T1000 (cell line): ENCODE measurements at places on chromosomes 1 and 21.

- no peak for DNase-seq
These were observed 15.5 kb upstream of the SNX27 start for GRCh38 chr1:151596166-151596953.

DNA sequence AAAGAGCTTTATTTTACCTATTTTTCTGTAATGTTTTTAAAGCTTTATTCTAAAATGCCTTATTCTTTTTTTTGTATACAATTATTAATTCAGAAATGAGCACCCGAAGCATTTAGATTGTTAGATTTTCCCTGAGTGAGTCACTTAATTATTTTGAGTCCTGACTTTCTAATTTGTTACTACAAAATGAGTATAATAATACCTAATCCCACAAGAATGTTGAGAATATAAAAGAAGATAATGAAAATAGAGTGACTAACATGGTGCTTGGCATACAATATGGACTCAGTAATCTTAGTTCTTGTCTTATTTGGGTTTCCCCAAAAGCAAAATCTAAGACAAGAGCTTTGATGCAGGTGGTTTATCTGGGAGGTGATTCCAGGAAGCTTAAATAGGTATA lies 142.2 kb downstream of the LHX8 start:
- no peak for DNase-seq

GRCh38 chr1:198657550-198658064 lies 18.8 kb downstream of the PTPRC start:
- DNase-seq: peak; percentile 37

DNA sequence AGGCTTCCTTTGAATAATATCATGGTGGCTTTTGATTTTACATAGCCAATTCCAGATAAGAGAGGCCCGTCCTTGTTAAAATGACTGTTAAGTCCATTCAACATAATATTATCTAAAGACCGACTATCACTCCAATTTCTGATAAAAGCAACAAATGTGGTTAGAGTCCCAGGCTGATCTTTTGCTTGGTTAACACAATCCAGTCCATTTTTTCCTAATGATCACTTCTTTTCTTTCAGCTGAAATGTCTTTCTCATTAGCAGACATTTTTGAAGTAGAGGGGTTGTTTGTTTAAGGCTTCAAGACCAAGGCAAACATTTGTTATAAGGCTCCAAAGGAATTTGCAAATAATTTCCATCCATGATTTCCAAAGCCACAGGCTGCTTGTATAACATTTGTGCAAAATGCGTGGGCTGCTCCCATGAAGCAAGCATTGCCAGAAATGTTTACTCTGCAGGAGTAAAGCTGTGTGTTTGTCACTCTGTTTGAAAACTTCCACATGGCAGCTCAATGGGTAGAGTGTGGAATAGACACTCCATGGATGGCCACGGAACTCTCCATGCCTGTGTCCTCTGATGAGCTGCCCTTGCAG lies 111.5 kb downstream of the PSMG1 start:
- DNase-seq: no peak

- DNase-seq: no peak
These were observed 914 bp downstream of the ZNF326 start for GRCh38 chr1:89995598-89996449.

DNA sequence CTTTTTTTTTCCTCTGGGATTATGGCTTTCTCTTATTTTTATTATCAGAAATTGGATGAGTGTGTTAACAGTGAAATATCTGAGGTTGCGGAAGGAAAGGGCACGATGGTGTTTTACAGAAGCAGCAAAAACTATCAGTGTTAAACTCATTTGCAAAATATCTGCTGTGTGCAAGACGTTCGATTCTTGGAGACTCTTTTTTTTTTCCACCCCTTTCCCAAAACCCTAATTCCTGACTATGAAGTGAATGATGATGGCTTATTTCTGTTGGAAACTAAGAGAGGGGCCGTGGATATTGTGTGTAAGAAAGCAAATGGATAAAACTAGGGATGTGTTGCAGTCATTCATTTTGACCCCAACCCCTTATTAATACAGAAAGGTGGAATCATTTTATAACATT lies 677 bp downstream of the NCAM2 start:
- DNase-seq: no peak

GRCh38 chr1:169727307-169727706 lies 6.6 kb downstream of the SELE start:
- no peak for DNase-seq

GRCh38 chr1:198132060-198132781 lies 24.6 kb upstream of the NEK7 start:
- DNase-seq: no peak

GRCh38 chr1:173117761-173118160 lies 67.0 kb upstream of the TNFSF18 start:
- no peak for DNase-seq

DNA sequence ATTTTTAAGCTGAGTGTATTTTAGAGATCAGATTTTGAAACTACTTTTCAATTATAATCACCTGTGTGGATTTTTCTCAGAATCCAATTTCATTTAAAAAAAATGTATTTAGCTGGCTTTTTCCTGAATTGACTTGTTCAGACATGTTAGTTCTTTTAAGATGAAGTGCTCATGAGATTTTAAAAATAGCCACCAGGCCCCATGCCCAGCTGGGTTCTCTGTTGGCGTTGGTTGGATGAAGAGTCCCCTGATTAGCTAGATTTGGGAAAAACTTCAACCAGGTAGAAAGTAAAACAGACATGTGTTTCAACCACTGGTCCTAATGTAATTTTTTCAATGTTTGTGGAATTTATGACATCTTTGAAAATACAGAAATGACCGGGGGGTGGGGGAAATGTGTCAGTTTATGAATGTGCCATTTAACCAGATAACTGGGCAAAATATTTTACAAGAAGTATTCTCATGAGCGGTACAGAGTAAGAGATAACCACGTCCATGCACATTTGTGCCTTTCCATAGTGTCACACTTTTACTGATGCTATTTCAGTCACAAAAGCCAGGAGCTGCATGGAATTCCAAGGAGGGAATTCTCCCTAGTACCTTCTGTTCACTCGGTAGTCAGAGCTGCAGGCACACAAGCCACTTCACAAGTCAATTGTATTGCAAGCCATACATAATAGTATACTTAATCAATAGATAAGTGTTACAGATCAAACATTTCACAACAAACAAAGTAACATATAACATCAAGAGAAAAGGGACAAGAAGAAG lies 51.1 kb downstream of the KCNK1 start:
- DNase-seq: no peak

DNA sequence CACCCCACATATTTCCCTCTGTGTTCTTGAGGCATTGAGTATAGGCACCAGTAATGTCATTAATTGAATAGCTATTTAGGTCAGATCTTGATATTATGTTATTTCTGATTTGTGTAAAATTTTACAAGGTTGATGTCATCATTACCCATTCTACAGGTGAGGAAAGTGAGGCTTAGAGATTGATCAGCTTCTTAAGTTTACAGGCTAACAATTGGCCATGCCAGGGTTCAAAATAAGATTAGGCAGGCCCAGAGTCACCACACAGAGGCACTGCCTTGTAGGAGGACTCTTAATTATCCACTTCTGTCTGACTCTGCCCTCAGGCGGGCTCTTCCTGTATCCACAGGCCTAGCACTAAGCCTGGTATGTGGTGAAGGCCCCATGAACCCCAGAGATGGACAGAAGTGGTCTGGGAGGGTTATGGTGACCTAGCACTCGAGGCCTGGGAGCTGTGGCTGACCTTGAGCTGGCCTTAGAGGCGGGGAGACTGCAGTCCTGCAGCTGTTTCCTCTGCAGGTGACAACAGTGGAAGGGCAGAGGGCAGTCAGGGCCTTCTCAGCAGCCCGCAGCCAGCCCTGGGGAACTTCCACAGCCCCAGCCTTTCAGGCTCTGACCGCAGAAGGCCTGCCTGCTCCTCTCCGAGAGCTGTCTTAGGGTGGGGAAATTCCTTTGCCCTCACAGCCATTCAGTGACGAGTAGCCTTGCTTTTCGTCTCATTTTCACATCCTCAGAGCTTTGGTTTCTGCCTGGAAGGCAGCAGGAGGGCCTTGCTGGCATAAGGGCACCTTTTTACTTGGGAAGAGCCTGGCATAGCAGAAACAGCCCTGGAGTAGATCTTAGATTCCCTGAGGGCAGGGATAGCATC lies 12.2 kb downstream of the ZDHHC18 start:
- DNase-seq: no peak

GRCh38 chr1:36092798-36093185 lies 4.1 kb downstream of the ADPRS start:
- no peak for DNase-seq

- DNase-seq: no peak
These were observed 10.5 kb downstream of the WNT9A start for GRCh38 chr1:227937031-227937837.

DNA sequence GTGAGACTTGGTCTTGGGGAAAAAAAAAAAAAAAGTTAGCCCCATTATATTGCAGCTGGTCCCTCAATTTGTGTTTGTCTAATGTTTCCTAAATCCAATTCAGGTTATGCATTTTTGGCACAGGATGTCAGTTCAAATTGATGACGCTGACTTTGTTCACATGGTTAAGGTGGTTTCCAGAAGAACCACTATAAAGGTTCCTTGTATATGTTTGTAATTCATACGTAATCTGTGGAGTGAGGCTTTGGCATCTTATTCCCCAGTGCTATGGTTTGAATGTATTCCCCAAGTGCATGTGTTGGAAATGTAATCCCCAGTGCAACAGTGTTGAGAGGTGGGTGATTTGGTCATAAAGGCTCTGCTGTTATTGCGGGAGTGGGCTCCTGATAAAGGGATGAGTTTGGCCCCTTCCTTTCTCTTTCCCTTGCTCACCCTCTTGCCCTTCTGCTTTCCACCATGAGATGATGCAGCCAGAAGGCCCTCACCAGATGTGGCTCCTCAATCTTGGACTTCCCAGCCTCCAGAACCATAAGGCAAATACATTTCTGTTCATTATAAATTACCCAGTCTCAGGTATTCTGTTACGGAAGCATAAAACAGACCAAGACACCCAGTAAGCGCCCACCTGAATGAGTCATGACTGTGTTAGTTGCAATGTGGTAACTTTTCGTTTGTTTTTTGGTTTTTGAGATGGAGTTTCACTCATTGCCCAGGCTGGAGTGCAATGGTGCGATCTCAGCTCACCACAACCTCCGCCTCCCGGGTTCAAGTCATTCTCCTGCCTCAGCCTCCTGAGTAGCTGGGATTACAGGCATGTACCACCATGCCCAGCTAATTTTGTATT lies 19.5 kb upstream of the HLCS start:
- DNase-seq: no peak

GRCh38 chr1:14968251-14968851 lies 185.2 kb upstream of the TMEM51 start:
- peak; percentile 70 for DNase-seq

DNA sequence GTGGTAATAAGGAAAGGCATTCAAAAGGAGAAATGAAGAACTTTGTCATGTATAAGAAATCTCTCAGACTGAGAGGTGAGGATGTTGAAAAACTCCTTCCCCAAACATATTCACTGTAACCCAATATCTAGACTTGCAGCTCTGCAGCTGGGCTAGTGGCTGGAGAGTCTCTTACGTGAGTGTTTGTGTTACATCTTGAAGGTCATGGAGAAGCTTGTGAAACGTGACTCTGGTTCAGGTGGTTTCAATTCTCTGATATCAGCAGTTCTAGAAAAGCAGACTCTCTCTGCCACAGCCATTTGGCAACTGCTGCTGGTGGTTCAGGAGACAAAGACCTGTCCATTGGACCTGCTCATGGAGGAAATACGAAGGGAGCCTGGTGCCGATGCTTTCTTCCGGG lies 55.0 kb upstream of the EPHA8 start:
- no peak for DNase-seq

- DNase-seq: no peak
These were observed 1.7 kb downstream of the TFAP2E start for GRCh38 chr1:35574655-35575415.

- no peak for DNase-seq
These were observed 32.2 kb upstream of the PALMD start for GRCh38 chr1:99613716-99614115.

DNA sequence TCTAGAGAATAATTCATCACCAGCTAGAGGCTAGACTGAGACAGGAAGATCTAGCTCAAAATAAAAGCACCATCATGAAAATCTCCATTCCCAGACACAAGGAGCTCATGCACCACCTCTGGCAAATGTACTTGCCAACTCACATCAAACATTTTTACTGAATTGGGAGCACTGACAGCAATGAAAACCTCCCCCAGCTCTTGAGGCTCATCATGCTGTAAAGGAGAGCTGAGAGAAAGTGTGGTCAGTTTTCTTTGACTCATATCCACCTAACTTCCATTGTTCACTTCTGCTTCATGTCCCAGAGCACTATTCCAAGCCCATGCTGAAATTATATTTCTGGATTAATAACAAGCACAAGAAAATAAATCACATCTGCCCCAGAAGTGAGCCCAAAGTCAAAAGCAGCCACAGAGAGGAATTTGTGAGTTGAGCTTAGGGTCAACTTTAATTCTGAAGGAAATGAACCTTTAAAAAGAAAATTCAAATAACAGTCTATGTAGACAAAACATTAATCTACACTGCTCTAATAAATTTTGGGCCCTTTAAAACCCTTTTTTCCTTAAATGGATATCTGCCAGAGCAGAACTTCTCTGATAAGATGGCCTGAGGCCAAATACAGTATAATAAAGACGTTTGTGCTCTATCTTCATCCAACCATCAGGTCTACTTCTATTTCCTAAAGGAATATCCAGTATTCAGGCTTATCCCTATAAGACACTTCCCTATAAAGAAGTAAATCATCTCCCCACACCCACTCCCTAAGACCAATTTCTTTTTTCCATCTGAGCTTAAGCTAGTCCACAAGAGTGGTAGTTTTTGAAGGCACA lies 85.9 kb upstream of the ADAM30 start:
- DNase-seq: no peak

DNA sequence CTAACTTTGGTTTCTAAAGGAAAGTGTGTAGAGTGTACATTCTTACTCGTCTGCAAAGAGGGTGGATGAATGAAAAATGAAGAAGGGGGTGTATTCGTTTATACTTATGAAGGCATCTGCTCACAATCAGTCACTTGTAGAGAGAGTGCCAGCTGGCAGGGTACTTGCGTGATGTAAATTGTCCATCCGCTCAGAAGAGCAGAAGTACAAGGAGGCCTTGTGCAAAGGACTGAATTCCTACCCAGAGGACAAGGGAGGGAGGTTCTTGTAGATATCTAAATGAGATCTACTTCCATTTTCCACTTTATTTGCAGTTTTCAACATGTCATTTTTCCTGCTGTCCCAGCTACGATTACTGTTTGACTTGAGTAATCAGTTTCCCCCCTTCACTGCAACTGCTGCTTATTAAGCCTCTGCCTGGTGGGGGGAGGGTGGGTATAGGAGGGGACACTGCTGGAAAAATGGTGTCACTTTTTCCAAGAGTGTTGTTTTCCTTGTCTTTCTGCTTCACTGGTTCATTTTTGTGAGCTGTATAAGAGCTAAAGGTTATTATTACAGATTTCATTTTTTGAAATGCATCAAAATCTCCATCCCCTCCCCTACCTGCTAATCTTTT lies 67.3 kb downstream of the LAMC1 start:
- no peak for DNase-seq

DNA sequence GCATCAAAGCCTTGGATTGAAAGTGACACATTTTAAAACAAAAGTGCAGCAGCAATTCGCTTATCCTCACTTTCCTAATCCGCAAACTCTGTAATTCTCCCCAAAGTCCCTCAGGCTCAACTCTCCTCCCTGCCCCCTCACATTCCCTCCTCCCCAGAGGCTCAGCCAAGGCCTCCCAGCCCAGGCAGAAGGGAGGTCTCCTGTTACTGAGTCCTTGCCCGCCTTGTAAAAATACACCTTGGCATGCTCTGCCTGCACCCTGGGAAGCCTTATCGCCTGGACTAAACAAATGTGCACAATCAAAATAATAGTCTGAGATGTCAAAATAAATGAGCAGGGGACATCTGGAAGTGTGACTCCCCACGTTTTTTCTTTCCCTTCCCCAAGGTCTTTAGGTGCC lies 109.7 kb downstream of the PLXNA2 start:
- no peak for DNase-seq

- DNase-seq: no peak
These were observed 92.4 kb upstream of the PGBD5 start for GRCh38 chr1:230518511-230518910.
